Right forelimb (tissue), 1 donor: ENCODE measurements at places on chromosomes 16 and 17.

GRCh38 chr17:79255926-79256585, 181.4 kb downstream of the ENGASE start:
- no peak for DNase-seq

DNA sequence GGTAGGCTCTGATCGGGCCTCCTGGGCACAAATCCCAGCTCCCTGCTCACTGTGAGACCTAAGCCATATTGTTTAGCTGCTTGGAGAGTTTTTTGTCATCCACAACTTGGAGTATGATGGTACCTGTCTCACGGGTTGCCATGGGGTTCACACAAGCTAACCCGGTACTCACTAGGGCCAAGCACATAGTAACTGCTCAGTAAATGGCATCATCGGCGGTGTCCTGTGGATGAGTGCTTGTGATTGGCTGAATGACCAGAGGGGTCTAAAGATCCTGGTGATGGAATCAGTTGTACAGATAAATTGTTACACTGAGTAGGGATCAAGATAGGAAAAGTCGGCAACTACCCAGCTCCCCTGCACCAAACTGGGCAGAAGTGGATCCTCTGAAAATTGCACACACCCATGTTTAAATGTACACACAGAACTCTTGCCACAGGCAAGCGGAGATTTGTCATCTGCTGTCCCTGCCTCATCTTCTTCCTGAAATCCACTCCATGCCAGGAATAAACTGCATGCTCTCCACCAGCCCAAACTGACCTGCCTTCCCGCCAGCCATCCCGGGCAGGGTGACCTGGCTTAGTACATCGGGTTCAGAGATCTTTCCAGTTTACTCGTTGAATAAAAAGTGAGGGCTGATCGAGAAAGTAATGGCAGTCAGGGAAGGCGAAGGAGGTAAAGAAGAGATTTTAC, 6.5 kb downstream of the MAPT start:
- no peak for DNase-seq

DNA sequence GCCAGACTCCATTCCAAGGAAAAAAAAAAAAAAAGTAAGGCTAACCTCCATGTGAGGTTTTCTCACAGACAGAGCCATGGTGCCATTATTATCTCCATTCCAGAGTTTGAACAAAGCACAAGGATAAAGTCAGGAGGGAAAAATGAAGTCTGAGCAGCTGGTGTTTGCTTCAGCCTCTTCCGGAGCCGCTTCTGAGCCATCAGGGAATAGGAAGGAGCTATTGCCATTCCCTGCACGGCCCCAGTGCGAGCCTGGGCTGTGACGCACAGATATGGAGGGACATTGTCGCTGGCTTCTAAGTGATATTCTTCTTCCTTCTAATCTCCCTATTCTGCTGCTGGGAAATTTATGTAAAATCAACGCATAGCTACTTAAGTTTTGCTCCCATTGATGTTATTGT, 69.5 kb upstream of the PIRT start:
- DNase-seq: no peak

DNA sequence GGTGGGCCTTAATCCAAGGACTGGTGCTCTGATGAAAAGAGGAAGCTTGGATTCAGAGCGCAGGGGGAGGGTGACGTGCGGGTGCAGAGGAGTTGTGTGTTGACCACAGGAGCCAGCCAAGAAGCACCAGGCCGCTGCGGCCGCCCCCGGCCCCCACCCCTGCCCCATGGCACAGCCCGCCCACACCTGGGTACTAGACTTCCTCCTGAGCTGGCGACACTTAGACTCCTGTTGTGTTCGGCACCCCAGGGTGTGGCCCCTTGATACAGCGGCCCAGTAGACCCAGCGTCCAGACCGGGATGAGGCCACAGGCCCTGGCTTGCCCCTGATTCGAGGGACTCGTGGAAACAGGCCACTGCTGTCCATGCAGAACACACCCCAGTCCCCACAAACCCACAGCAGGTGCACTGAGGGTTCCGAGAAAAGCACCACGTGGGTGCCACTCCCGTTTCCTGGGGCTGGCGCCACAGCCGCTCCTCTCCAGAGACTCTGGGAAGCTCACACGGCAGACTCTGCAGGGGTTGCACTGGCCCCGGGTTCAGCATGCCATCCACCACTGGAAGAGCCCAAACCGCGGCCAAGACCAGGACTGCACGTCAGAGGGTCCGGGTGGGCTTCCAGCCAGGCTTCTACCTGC, 5.7 kb upstream of the SNAI3 start:
- DNase-seq: no peak

DNA sequence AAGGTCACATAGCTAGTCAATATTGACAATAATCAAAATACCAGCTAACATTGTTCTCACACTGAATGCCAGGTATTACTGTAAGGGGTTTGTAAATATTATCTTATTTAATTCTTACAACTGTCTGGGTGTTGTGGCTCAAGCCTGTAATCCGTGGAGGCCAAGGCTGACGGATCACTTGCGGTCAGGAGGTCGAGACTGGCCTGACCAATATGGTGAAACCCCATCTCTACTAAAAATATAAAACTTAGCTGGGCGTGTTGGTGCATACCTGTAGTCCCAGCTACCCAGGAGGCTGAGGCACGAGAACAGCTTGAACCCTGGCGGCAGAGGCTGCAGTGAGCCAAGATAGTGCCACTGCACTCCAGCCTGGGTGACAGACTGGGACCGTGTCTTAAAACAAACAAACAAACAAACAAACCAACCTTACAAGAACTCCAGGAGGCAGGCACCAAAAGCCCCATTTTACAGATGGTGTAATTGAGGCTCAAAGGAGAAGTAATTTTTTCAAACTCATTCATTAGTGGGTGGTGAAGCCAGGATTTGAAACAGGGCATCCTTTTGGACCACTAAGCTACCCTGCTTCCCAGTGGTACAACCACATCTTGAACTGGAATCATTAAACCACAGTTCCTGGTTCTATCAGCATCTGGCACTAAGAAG, 104.3 kb downstream of the XYLT1 start:
- DNase-seq: no peak

- no peak for DNase-seq
These were observed 8.9 kb downstream of the SHPK start for GRCh38 chr17:3626831-3627768.
